GM20000 (cell line): ENCODE measurements at places on chromosomes 5 and 9.
A peak's percentile ranks its signal among the peaks of the same experiment; 100 is the strongest.

DNA sequence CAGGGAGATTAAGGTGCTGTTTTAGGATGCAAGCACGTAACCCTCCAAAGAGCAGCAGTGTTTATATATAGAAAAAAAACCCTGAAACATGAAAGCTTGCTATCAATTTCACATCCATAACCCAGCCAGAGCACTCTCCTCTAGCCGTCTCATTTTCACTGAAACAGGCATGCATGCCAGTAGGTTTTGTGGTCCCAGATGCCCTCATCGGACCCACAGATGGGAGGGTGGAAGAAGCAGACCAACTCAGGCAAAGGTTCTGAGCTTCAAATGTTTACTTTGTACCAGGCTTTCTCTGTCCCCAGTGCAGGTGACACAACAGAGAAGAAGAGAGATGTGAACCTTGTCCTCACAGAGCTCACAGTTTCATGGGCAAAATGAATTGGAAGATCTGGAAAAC, 127.4 kb upstream of the ATP10B start:
- no peak for DNase-seq

DNA sequence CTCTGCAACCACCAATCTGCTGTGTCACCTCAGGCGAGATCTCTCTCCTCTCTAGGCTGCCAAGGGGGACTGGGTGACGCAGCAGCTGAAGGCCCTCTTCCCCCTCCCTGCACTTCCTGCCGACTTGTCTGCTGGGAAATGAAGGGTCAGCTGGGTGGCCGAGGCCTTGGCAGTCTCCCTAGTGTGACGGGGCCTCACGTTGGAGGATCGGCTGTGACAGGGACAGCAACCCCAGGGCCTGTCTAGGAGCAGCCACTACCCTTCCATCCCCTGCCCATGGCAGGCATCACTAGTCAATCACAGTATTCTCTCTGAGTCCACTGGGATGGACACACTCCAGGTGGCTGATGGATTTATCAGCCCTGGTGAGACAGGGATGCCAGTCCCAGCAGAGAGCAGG, 107.3 kb upstream of the SARDH start:
- peak; percentile 68 for DNase-seq

DNA sequence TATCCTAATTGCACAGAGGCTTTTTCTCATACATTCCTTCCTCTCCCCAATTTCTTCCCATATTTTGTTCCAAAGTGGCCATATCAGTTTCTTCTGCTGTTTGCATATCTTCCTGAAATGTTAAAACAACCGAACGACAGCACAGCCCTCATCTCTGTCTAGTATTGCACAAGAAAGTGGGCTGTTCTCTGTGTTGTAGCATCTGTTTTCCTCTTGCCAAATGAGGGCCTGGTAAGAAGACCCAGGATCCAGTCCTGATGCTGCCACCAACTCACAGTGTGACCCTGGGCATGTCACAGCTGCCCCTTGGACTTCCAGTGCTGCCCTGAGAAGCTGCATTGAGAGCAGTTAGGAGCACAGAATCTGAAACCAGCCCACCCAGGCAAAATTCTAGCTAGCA, 4.1 kb downstream of the SLC31A2 start:
- no peak for DNase-seq

GRCh38 chr9:112061152-112061740, 113.9 kb downstream of the SUSD1 start:
- DNase-seq = peak; percentile 74

- peak; percentile 53 for DNase-seq
Measured at GRCh38 chr5:26482810-26483375, 555.5 kb downstream of the CDH9 start.

- DNase-seq = no peak
Measured at GRCh38 chr5:172941067-172941516, 18.1 kb upstream of the RPL26L1 start.

- peak; percentile 79 for DNase-seq
Measured at GRCh38 chr5:68196876-68197275, 18.7 kb upstream of the PIK3R1 start.

- DNase-seq = no peak
Measured at GRCh38 chr9:38443597-38443996, 19.3 kb upstream of the IGFBPL1 start.

- DNase-seq = no peak
Measured at GRCh38 chr5:96468956-96469355, 35.9 kb upstream of the PCSK1 start.

- DNase-seq = no peak
Measured at GRCh38 chr9:10678010-10678409, 65.2 kb upstream of the PTPRD start.

DNA sequence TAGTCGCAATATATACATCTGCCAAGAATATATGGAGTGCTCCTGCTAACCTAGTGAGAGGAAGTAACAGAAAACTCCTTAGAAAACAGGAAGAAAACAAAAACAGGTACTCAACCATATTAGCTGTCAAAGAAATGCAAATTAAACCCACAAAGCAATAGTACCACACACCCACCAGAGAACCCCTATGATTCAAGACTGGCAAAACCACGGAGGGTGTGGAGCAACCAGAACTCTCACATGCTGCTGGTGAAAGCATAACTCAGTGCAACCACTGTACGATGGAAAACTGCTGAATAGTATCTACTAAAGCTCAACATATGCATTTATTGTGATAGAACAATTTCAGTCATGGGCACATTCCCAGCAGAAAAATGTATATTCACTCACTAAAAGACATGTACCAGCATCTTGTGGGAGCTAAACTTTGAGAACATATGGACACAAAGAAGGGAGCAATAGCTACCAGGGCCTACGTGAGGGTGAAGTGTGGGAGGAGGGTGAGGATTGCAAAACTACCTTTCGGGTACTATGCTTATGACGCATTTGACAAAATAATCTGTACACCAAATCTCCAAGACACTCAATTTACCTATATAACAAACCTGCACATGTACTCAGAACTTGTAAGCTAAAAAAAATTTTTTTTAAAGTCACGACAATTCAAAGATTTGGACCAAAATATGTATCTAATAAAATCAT, 34.0 kb downstream of the PTPN3 start:
- DNase-seq = no peak

DNA sequence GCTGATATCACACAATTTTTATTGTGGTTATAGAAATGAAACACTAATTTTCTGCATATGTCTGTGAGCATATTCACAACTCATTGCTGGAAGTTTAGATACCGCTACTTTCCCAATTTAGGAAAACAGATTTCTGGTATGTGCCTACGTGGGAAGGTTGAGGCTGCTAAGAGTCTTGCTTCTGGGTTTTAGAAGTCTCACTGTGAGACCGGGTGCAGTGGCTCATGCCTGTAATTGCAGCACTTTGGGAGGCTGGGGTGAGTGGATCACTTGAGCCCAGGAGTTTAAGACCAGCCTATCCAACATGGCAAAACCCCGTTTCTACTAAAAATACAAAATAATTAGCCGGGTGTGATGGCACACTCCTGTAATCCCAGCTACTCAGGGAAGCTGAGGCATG, 39.6 kb downstream of the UBAP1 start:
- DNase-seq = no peak

DNA sequence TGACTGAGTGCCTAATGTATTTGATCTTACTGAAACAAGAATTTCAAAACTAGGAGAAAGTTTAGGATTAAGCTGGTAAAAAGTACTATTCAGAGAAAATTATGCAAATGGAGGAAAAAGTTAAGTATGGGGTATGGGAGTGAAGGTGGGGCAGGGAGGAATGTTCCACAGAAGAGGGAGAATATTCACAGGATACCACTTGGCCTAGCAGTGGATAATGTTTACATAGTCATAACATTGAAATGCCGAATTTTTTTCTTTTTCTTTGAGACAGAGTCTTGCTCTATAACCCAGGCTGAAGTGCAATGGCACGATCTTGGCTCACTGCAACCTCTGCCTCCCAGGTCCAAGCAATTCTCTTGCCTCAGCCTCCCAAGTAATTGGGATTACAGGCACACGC, 61.2 kb upstream of the LMNB1 start:
- no peak for DNase-seq

GRCh38 chr5:980966-981365, 27.6 kb upstream of the NKD2 start:
- no peak for DNase-seq

- DNase-seq = no peak
Measured at GRCh38 chr5:93584596-93585040, 1.6 kb downstream of the NR2F1 start.

DNA sequence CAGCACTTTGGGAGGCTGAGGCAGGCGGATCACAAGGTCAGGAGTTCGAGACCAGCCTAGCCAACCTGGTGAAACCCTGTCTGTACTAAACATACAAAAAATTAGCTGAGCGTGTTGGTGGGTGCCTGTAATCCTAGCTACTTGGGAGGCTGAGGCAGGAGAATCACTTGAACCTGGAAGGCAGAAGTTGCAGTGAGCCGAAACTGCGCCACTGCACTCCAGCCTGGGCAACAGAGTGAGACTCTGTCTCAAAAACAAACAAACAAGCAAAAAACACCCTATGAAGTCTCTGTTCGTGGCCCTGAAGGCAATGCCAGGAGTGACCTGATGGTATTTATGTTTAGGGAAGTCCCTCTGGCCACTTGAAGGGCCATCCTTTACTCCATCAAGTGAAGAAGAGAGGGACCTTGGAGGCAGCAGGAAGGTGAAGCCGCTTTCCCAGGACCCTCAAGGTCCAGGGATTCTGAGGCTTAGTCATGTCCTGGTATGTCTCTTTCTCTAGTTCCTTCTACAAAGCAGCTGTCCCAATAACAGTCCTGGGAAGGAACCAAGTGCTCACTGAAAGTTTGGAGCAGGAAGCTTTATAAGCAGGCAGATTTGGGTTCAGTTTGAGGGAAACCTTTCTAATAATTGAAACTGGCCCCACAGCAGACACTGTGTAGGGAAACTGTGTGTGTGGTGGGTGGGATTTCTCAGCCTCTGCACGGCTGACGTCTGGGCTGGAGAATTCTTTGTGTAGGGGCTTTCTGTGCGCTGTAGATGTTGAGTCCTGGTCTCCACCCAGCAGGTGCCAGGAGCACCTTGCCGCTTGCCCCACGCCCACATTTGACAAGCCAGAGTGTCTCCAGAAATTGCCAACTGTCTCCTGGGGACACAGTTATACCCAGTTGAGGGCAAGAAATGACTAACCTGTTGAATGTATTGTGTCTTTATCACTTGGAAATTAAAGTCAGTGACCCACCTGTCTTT, 12.5 kb downstream of the PHF2 start:
- no peak for DNase-seq

GRCh38 chr5:133779828-133780475, 167.6 kb upstream of the FSTL4 start:
- DNase-seq = peak; percentile 41

DNA sequence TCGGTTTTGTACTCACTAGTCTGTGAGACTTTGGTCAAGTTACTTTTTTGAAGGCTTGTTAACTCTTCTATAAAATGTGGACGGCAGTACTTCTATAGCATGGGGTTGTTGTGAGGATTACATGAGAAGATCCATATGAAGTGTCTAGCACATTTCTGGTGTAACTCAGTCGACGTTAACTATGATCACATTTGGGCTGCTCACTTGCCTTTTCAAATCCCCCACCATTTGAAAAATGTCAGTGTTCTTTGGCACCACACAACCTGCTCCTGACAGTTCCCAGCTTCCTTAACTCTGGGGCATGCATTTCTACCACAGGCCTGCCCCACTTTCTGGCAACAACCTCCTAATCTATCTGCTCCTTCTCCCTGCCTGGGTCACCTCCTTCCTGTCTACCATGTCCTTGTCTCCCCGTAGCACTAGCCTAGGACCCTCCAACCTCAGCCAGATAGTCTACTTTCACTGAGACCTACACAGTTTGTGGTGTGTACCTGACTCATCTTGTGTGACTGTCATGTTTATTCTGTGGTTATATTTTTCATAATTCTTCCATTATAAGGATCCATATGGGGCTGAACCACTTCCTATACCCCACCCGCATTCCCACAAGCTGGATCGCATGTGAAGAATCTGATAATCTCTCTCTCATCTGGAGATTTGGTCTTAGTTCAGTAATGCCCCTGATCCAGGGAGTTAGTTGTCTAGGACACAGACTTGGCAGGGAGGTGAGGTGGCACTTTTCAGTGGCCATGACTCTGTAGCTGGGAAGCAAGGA, 30.2 kb upstream of the BASP1 start:
- DNase-seq = no peak
